CD8-positive, alpha-beta T cell (primary cell): ENCODE measurements at places on chromosomes 7 and 10.

- peak; percentile 18 for DNase-seq
These were observed 8.3 kb downstream of the PI4K2A start for GRCh38 chr10:97648562-97649404.

DNA sequence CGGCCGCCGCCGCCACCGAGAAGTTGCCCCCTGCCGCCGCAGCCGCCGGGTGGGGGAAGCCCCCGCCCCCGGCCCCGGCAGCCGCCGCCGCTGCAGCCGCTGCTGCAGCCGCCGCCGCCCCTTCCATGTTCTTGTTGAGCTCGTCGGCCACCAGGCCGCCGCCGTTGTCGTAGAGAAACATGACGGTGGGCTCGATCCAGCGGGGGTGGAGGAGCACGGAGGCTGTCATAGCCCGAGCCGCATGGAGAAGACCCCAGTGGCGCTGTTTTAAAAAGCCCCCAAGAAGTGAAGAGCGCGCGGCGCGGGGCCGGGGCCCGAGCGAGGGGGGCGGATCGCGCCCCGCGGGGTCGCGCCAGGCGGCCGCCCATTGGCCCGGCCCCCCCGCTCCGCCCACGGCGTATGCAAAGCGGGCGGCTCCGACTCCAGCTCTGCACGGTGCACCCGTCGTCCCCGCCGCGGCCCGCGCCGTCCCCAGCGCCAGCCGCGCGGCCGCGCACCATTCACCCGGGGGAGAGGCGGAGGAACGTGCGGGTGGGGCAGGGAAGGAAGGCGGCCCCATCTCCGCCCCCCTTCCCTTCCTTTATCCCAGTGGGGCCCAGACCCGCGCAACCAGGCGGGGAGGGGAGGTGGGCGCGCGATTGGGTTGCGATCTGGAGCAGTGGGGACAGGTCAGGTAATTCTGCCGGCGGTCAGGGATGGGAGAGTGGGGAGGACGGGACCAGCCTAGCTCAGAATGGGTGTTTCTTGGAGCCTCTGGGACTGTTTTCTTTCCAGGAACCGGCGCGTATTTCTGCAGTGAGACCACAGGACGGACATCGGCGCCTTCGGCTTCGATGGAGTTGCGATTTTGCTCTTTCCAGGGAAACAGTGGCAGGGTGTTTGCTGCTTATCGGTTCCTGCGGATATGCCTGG, at the start of gene HOXA13:
TSS of gene HOXA13 (minus strand) at position 243 of the 912 bp plus-strand sequence. CDS start at position 229, 14 bp downstream.
- DNase-seq = no peak

DNA sequence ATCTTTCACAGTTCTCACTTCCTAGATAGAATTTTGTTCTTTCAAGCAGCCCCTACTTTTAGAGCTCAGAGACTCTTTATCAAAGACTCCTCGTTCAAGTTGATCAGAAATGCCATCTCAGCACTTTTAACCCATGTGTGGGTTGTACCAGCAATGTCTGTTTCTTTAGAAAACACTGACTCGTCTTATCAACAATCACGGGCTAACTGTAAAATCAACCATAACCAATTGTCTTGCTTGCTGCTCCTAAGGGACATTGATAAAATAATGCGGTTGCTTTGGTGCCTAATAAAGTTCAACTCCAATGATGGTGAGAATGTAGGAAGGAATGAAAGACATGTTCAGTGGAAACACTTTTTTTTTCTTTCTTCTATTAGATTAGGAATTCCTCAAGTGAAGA, 12.9 kb upstream of the CDK6 start:
- DNase-seq = no peak

DNA sequence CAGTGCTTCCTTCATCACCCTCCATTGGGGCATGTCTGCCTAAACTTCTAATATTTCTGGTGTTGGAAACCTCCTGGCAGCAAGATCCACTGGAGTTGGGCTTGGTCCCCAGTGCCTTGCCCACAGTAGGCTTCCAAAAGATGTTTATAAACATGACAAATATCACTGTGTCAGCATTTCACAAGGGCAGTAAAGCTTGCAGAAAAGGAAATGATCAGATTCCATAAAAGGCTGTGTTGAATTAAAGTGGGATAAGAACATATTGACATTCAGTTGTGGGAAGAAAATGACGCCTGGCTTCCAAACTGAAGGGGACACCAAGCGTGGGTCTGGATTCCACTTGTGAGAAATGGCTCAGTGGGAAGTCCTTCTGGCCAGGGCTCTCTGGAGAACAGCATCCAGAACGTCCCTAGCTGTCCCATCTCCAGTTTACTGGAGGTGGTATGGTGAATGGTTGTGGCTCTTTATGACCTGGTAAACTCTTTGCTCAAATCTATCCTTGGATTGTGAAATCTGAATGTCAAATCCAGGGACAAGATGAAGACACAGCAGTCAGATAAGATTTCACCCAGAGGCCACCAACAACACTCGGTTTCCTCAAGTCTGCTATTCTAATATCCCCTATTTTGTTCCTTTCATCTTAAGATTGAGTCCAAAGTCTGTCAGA, 287.2 kb downstream of the TNS3 start:
- no peak for DNase-seq

GRCh38 chr10:48215486-48216203, 58.9 kb downstream of the FRMPD2 start:
- no peak for DNase-seq

- DNase-seq = no peak
These were observed 142.2 kb downstream of the TRIL start for GRCh38 chr7:28815928-28816373.

DNA sequence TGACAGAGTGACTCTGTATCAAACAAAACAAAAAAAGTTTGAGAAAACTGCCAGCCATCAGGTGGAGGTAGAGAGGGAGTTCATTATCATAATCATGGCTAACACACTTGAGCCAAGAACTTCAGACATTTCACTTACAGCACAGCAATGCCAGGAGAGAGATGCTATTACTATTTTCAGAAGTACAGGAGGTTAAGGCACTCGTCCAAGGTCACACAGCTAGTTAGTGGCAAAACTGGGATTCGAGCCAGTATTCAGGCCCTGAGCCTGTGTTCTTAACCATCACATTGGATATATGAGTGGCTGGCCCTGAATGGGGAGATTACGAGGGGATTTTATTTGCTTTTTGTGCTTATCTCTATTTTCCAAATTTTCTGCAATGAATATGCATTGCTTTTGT, 24.8 kb upstream of the UNC5B start:
- no peak for DNase-seq

- DNase-seq = peak; percentile 15
These were observed 5.9 kb downstream of the MGMT start for GRCh38 chr10:129472696-129473555.

GRCh38 chr10:118802126-118802793, 47.5 kb upstream of the CACUL1 start:
- DNase-seq = no peak

DNA sequence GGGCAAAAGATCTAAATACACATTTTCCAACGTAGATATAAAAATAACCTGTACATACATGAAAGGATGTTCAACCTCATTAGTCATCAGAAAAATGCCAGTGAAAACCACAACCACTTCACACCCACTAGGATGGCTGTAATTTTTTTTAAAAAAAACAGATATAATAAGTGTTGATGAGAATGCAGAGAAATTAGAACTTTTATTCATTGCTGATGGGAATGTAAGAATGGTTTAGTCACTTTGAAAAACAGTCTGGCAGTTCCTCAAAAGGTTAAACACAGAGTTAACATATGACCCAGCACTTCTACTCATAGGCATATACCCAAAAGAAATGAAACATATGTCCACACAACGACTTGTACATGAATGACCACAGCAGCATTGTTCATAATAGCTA, 32.3 kb upstream of the PRKCQ start:
- no peak for DNase-seq

GRCh38 chr10:1035201-1035600, 9.5 kb upstream of the IDI2 start:
- DNase-seq = no peak

- DNase-seq = no peak
These were observed 100.9 kb downstream of the MAD1L1 start for GRCh38 chr7:2131800-2132199.

GRCh38 chr10:127300868-127301321, 104.5 kb upstream of the INSYN2A start:
- DNase-seq = no peak

GRCh38 chr10:77531441-77532001, 106.1 kb downstream of the KCNMA1 start:
- no peak for DNase-seq
